ENCODE measurements at places on chromosomes 11 and 22.

GRCh38 chr22:22218302-22218701, 26.3 kb upstream of the VPREB1 start:
- no peak for DNase-seq

GRCh38 chr11:67117672-67118180, 1.3 kb upstream of the KDM2A start:
- peak; percentile 81 for DNase-seq

- DNase-seq = no peak
Measured at GRCh38 chr11:87290304-87290922, 252.7 kb downstream of the TMEM135 start.

DNA sequence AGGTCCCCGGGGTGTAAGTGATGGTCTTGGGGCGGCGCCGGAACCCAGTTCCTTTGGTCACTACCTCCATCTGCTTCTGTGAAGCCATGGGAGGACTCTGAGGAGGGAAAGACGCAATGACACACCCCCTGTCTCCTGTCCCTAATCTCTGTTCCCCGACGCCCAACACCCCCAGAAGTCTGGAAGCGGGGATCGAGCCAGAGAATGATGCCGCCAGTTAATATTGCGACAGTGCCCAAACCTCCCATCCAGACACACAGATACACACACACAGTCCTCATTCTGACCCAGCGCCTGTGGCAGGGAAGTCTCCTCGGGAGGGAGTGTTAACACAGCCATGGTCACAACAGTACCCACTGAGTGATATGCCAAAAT, 352 bp downstream of the C22orf23 start:
- DNase-seq = peak; percentile 61

DNA sequence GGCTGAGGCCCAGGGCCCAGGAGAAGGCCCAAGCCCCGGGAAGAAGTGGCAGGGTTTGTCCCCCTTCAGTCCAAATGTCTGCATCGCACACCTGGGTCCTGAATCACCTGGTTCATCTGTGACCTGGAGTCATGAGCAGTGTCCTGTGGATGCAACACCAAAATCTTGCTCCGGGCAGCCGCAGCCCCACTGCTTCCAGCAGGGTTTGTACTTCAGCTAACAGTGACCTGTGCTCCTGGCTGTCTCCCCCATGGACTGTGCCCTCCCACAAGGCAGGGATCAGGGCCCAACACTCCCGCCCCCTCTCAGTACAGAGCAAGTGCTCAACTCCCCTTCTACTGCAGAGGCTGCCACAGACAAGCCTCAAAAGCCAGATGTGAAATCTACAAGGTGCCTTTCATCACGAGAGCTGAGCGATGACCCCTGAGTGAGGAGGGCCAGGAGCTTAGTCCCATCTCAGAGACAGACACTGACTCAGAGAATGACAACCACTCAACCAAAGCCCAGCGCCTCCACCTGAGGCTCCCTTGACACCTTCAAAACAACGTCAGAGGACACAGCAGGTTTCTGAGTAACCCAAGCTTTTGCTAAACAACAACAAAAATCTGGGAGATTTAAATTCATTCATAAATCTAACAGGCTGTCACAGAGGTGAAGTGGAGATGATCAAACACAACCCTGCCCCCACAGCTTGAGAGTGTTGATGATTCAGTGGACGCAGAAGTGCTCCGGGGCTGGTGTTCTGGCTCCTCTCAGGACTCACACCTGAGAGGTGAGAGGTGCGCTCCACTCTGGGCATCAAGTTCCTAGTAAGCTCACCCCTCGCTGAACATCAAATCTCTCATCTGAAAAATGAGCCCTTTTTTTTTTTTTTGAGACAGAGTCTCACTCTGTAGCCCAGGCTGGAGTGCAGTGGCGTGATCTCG, 3.4 kb downstream of the KIAA0930 start:
- no peak for DNase-seq

GRCh38 chr11:114179234-114179941, 116.8 kb upstream of the NNMT start:
- no peak for DNase-seq

- DNase-seq = no peak
Measured at GRCh38 chr11:59865031-59865430, 1.3 kb downstream of the TCN1 start.

- peak; percentile 73 for DNase-seq
Measured at GRCh38 chr11:71452199-71453036, 585 bp upstream of the NADSYN1 start.

DNA sequence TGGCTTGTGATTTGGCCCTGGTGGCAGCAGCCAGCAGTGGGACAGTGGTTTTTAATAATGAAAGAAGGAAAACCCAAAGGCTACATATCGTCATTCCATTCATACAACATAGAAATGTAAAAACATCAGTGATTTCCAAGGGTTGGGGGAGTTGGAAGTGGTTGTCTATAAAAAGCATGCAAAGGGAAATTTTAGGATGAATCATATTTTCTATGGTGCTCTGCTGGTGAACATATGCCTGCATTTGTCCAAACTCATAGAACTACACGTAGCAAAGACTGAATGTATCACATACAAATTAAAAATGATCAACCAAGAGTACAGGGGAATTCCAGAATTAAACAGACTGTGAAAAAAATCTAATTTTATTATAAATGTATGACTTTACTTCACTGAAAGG, 11.1 kb downstream of the OR5B3 start:
- no peak for DNase-seq

DNA sequence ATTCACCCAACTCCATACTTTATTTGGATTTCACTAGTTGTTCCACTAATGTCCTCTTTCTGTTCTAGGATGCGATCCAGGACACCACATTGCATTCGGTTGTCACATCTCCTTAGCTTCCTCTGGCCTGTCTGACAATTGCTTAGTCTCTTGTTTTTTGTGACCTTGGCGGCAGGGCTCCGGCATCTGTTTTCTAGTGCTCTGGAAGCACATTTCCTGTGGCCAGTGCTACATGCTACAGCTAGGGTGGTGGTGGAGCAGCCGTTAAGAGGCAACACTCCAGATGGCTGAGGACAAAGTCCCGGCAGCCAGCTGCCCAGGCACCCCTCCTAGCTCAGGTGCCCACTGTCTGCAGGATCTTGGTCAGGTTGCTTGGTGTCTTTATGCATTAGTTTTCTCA, 6.8 kb downstream of the STX3 start:
- no peak for DNase-seq

GRCh38 chr11:46451759-46452158, 60.2 kb upstream of the CHRM4 start:
- no peak for DNase-seq

- no peak for DNase-seq
Measured at GRCh38 chr11:62322524-62322923, 14.7 kb upstream of the ASRGL1 start.
